Stimulated activated CD8-positive, alpha-beta memory T cell treated with anti-CD3 and anti-CD28 coated beads, Interleukin-7, amount 100 ng/mL, for 24 hours (primary cell): ENCODE measurements at places on chromosomes 11 and 22.

GRCh38 chr22:50469377-50470305, 5.2 kb downstream of the SBF1 start:
- peak; percentile 87 for DNase-seq

GRCh38 chr22:30837531-30837930, 131.0 kb downstream of the MORC2 start:
- DNase-seq = no peak

DNA sequence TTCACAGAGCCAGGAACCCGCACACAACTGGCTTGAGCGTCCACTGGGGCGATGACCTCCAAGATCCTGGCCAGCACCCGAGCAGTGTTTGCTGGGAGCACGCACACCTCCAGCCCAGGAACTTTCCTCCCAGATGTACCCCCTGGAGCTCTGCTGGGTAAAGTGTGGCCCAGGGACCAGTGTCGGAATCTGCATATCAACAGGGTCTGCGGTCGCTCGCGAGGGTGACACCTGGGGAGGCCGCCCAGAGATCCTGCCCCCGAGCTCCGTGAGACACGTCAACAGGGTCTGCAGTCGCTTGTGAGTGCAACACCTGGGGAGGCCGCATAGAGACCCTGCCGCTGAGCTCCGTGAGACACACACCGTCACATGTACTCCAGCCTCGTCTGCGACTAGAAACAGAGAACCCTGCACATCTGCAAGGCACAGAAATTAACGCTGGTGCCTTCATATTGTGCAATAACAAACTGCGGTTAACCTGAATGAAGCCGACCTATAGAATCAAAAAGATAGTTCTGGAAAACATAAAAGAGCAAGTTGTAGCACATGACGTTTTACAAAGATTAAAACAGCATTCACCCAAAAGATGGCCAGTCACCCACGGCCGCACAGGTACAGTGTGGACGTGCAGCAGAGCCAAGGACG, 172.4 kb downstream of the BRD1 start:
- no peak for DNase-seq

DNA sequence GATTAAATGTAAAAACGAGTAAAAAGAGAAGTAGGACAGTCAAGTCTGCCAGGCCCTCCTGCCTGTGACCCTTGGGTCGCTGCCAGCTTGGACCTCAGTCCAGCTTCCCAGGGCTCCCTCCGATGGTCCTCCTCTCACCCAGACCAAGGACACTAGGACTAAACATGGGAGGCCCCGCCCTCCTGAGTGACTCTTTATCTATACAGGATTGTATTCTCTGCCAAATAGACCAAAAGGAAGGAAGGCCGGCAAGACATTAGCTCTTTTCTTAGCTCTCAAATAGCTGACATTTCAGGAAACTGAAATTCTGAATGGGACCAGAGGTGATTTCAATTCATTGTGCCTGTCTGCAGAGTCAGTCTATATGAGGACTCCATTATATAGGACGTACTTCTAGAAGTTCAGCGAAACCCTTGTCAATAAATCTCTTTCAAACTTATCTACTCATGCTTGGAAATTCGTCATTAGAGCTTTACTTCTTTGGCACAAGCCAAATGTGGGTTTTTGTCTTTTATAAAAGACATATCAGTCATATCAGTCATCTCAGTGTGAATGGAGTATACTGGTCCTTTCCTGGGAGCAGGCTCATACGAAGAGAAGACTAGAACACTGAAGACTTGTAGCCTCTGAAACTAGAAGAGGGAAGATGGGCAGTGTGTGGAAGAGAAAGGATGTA, 28.5 kb downstream of the ADORA2A start:
- DNase-seq = no peak

GRCh38 chr11:5929571-5930368, 12.3 kb upstream of the OR56A3 start:
- DNase-seq = no peak

- no peak for DNase-seq
Observed at GRCh38 chr22:46000081-46001027, 23.4 kb upstream of the WNT7B start.

DNA sequence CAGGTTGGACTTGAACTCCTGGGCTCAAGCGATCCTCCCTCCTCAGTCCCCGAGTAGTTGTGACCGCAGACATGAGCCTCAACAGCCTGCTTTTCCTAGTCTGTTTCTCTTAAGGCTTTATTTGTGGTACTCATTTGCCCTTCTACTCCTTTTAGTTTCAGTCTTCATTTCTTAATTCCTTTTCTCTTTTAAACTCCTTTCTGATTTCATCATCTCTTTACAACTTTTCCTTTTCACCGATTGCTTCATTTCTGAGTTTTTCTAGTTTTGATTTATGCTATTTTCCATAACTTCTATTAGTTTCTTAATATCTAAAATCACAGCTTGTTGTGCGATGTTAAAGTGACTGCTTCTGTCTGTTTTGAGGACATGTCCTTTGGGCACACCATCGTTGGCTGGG, 17.3 kb upstream of the MRGPRF start:
- DNase-seq = no peak

DNA sequence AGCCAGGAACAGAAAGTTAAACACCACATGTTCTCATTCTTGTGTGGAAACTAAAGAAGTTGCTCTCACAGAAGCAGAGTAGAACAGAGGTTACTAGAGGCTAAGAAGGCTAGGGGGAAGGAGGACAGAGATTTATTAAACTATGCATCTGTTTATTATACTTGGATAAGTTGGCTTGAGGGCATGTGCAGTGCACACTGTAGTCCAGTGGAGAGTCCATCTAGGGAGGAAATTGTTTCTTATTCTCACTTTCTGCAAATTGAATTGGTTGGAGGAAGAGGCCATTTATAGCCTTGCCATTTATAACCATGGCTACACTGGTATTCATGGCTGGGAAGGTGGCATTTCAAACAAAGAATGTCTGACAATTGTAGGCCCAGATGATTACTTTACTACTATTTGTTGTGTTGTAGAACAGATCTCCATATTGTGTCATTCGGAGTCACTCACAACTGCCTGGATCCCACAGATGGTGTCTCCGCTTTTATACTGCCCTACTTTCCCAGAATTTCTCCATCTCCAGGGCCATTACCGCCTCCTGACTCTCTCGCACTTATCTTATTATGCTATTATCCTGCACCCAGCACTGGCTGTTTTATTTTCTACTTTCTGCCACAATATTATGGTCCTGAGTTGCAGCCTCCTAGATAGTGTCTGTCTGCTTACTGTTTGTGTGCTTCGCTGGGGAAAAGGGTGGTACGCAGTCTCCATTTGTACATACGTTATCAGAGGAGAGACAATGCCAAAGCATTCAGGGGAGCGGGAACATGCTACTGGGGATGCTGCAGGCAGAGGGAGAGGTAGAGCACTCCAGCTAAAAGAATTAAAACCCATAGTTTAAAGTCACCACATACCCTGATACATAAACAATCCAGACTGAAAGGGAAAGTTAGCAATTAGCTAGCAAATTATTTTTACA, 169.3 kb upstream of the BLID start:
- DNase-seq = no peak

GRCh38 chr22:49614966-49615965, 212.4 kb downstream of the BRD1 start:
- no peak for DNase-seq

DNA sequence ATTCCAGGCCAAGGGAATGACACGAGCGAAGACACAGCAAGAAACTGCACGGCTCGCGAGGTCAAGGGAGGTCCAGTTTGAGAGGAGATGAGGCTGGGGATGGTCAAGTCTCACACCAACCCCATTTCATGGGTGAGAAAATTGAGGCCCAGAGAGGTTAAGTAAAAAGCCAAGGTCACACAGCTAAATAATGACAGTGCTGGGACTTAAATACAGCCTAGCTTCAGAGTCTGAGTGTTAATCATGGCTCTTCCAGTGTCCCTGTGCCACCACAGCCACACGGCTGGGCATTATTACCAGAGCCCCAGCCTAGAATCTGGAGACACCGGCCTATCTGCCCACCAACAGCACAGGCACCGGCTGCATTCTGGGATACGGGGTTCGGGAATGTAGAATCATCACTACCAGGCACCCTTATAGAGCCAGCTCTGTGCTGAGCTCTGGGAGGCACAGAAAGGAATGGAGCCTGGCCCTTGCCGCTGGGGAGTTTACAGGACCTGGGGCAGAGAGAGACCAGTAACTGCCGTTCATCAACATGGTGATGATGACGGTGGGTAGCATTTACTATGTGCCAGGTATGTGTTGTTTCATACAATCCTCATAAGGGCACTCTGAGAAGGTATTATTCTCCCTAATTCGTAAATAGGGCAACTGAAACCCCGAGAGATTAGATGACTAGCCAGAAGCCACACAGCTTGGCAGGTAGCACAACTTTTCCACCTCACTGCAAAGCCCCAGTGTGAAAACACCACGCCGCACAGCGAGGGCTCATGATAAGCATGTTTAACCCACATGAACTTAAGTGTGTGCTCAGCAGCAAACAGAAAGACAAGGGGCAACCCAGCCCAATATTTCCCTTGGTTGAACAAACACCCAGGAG, 51.8 kb downstream of the CD6 start:
- DNase-seq = no peak

GRCh38 chr11:1044160-1044559, 7.6 kb upstream of the MUC6 start:
- DNase-seq = no peak

GRCh38 chr22:41565403-41566054, 4.7 kb downstream of the CSDC2 start:
- no peak for DNase-seq

DNA sequence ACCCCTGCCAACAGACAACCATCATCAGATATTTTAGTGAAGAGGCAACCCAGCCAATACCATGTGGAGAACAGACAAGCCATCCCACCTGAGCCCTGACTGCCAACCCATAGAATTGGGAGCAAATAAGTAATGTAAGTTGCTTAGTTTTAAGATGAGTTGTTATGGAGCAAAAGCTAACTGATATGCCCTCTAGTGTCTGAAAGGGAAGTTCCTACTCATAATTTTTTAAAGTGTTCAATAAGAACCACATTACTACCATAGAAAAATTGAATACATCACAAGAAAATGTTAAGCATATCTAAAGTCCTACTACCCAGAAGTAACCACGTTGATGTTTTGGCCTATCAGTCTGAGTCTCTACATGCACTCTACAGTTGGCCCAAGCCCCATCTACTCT, 50.8 kb upstream of the SLC36A4 start:
- DNase-seq = no peak

GRCh38 chr11:115051938-115052590, 373.7 kb downstream of the NXPE2 start:
- DNase-seq = no peak

DNA sequence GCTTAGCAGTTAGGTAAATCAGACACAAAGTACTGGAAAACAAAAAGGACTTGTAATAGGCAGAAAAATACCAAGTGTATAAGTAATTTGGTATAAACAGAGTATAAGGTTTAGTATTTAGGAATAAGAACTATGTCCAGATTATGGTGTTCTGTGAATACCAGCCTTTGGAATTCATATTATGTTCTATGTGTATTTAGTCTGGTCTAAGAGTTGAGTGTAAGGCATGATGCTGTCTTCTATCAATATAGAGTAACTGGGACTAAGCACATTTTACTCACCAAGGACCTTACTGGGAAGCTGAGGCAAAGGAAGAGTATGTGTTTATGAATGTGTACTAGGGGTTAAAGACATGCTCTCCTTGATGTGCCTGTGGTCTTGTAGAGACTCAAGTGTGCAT, 9.5 kb downstream of the SDHD start:
- no peak for DNase-seq

GRCh38 chr11:15927196-15927863, 429.0 kb downstream of the SOX6 start:
- no peak for DNase-seq

DNA sequence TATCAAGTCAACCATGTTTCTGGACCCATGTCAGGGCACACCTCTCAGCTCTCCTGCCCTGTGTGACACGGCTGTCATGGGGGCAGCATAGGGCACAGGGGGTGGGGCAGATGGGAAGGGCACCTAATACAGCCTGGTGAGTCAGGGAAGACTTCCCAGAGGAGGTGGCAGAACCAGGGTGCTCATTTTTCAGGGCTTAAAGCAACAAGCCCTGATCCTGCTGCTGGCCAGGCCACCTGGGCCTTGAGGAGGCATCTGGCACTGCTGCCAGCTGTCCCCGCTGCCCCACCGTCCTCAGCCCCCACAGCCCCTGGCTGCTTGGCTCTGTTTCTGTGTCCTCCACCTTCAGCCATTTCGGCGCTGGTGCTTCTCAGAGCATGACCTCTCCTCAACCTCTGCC, 4.4 kb downstream of the MAP3K11 start:
- DNase-seq = no peak

- DNase-seq = no peak
Observed at GRCh38 chr11:75398906-75399305, 412 bp upstream of the RPS3 start.

DNA sequence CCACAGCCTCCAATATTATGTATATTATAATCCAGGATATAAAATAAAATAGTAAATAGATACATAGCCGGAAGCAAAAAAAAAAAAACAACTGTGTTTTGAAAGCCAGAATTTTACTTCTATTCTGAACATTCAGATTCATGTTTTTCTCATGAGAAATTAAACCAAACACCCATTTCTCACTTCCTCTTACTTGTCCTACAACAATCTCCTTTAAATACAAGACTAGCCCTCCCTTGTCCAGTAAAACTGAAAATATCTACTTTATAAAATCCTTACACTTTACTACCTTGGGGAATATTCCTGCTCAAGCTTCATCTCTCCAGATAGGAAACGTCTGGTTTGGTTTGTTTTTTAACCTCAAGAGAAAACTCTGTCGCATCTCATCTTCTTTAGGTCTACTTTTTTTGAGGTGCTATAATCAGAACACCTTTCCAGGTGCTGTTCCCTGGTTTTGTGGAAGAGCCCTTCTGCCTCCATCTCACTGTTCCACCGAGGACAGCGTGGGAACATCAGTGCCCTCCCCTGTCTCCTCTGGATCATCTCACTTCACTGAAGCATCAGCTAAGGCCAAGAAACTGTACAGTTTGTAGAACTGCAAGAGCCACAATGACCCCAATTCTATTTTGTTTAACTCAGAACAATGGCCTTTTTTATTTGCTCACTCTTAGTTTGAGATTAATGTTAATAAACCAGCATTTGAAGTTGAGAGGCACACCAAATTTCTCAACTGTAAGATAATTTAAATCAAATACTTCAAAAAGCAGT, 82.0 kb upstream of the ARHGAP32 start:
- DNase-seq = no peak

- no peak for DNase-seq
Observed at GRCh38 chr11:95536047-95536690, 253.4 kb downstream of the FAM76B start.

GRCh38 chr22:24950272-24950902, 2.1 kb upstream of the KIAA1671 start:
- no peak for DNase-seq
